Lung microvascular endothelial cell (primary cell): ENCODE measurements at places on chromosomes 6 and 20. TPM values are rescaled to one million over a fixed set of nuclear protein-coding genes. Genes with fewer than 3 reads are reported as not detected.
A peak's percentile ranks its signal among the peaks of the same experiment; 100 is the strongest.

- no peak for DNase-seq
Observed at GRCh38 chr6:110526726-110527125, 50.3 kb upstream of the SLC22A16 start.

The SLC4A11 gene
- total RNA-seq = 5.2 and 23.8 TPM in 2 replicates

The ADGB gene
- total RNA-seq = not detected in 2 replicates

The GCLC gene
- 16.1 and 25.8 TPM in 2 replicates for total RNA-seq

DNA sequence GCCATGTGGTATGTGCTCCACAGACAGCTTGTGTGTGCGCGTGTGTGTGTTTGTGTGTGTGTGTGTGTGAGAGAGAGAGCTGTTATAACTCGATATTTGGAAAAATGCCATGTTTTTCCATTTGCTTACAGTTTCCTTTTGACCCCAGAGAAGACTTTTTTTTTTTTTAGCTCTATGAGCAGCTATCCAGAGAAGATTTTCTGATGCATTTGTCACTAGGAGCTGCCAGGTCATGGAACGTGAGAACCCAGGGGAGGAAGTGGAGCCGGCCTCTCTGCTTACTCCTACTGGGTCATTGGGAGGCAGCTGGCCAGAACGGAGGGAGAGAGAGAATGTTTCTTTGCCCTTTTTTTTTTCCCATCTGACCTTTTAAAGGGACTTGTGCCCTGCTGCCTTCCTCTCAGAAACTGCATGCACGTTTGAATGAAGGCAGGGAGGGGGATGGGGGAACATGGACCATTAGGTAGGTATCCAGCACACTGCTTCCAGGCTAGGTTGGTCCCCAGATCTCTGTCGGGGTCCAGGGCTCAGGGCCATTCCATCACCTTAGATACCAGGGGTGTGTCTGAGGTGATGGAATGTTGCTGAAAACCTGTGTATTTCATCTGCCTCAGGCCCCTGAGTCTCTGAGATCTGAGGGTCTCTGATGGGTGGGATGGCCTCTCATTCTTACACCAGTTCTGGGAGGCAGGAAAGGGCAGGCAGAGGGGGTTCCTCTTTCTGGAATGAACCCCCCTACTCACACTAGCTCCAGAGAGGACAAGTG is 11.2 kb upstream of the MRPS18A start:
- peak; percentile 97 for DNase-seq

GRCh38 chr20:58621906-58622548 is 29.1 kb upstream of the STX16 start:
- DNase-seq = no peak

The REM1 gene
- total RNA-seq = under 0.01 TPM in 1 of 2 replicates, not detected in the other

GRCh38 chr6:96116674-96117073 is 100.9 kb downstream of the FUT9 start:
- no peak for DNase-seq
